T-helper 1 cell treated with Interleukin-12 subunit alpha and Interleukin-12 subunit beta and Interleukin-4 antibody, amounts not matched to agents 30 ng/mL and 1 ng/mL, for 36 hours (primary cell): ENCODE measurements at places on chromosomes 5 and 9. TPM values are rescaled to one million over a fixed set of nuclear protein-coding genes. Genes with fewer than 3 reads are reported as not detected.

IL17B gene
- not detected in 2 replicates for total RNA-seq

MAN1B1 gene
- total RNA-seq: 50.4 and 54.3 TPM in 2 replicates

TLR4 gene
- total RNA-seq: not detected in 2 replicates

GARIN3 gene
- total RNA-seq: not detected in 2 replicates

ENTR1 gene
- 42.7 and 45.4 TPM in 2 replicates for total RNA-seq

TEX53 gene
- not detected in 2 replicates for total RNA-seq

C9orf153 gene
- 0.25 and 0.54 TPM in 2 replicates for total RNA-seq

NME5 gene
- not detected in 2 replicates for total RNA-seq

ADAMTS6 gene
- total RNA-seq: 0.88 and 1.1 TPM in 2 replicates
